Hair follicle dermal papilla cell (primary cell): ENCODE measurements at places on chromosomes 3 and 15. TPM values are rescaled to one million over a fixed set of nuclear protein-coding genes. Genes with fewer than 3 reads are reported as not detected.

TIMP4 gene
- total RNA-seq: 3.5 and 5.7 TPM in 2 replicates

TTC14 gene
- 31.2 and 33.6 TPM in 2 replicates for total RNA-seq

PLXNA1 gene
- total RNA-seq: 114 and 138 TPM in 2 replicates

CPA3 gene
- 1.5 and 3.0 TPM in 2 replicates for total RNA-seq
